ENCODE measurements at places on chromosomes 5 and 9.

DNA sequence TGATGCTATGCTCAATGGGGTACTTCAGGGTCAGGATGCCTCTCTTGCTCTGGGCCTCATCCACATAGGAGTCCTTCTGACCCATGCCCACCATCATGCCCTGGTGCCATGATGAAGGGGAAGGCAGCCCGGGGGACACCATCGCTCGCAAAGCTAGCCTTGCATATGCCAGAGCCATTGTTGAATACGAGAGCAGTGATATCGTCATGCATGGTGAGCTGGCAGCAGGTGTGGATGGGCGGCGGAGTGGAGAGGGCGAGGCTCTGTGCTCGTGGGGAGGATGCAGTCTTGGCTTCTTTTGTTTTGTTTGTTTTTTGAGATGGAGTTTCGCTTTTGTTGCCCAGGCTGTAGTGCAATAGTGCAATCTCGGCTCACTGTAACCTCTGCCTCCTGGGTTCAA lies 17.2 kb upstream of the SPZ1 start:
- no peak for DNase-seq

GRCh38 chr9:18394847-18395351 lies 79.1 kb upstream of the ADAMTSL1 start:
- DNase-seq: no peak

- DNase-seq: no peak
These were observed 734.8 kb downstream of the TLE1 start for GRCh38 chr9:80954521-80954920.

DNA sequence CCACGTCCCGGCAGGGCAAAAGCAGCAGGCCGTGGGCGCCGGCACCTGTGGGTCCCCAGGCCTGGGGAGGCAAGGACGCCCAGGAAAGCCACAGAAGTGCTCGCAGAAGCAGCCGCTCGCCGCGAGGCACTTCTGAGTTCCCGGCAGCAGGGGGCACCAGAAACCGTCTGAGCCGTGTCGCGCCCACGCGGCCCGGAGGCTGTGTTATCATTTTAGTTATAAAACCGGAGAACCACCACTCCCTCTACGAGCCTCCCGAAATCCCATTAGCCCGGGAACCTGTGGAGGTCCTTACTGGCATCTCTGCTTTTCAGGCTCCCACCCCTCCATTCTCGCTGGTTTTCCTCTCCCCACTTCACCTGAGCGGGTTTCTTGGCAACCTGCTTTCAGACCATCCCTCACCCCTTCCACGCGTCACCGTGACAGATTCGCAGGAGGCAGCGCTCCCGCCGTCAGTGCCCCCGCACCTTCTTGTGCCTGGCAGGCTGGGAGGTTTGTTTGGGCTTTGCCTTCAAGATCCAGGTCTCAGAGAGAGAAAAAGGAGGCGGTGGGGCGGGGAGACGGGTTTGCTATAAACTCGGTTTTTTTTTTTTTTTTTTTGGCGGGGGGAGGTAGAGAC lies 2.3 kb downstream of the GDNF start:
- DNase-seq: no peak

DNA sequence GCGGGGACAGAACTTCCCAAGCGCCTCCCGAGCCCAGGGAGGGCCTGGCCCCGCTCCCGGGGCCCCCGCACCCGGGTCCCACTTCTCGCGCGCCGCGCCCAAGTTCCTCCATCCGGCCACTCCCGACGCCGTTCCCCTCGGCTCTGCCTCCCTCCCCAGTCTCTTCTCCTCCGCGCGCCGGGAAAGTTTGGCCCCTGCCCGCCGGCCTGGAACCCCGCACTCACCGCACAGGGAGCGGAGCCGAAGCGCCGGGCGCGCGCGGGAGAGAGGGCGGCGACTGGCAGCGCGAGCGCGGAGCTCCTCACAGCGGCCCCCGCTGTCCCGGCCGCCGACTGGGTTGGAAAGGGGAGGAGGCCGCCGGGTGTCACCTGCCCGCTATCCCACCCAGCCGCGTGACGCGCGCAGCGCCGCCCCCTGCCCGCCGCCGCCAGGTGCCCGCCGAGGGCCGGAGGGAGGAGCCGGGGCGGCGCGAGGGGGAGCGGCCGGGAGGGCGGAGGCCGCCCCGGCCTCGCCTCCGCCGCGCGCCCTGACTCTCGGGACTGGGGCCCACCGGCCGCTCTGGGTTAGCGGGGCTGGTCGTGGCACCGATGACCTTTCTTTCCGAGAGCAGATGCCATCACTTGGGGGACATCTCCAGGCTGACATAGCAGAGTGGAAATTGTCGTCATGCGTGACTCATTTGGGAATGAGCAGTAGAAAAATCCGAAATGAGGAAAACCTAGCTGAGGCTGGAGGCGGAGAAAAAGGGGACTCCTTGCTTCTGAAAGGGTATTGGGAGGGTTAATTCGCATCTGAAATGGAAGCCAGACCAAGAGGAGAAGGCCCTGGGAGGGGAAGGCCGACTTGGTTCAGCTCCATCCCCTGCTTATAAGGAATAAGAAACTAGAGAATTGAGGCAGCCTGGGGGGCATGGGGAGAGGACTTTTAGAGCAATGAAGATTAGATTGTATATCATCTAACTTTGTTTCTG lies at the start of gene ELOVL7:
Gene ELOVL7 (minus strand): TSS at position 334 of the 970 bp plus-strand sequence. CDS start 56,872 bp downstream, outside the sequence.
- no peak for DNase-seq

DNA sequence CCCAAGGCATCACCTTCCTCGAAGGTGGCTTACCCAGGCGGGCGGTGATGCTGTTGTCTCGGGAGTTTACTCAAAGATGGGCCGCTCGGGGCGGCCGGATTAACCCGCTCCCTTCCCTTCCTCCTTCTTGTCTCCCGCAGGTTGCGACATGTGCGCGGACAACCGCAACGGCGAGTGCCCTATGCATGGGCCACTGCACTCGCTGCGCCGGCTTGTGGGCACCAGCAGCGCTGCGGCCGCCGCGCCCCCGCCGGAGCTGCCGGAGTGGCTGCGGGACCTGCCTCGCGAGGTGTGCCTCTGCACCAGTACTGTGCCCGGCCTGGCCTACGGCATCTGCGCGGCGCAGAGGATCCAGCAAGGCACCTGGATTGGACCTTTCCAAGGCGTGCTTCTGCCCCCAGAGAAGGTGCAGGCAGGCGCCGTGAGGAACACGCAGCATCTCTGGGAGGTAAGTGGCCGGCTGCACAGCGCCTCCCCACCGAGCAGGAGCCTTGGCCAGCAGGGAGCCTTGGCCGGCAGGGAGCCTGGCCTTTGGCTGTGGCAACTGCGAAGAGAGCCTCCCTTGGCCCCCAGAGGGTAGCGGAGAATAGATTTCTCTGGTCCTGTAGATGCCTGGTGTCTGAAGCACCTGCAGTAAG lies 10.6 kb downstream of the PRDM6 start:
- DNase-seq: no peak

Data from GM12878 (cell line).